ENCODE measurements at places on chromosomes 12 and 14.

DNA sequence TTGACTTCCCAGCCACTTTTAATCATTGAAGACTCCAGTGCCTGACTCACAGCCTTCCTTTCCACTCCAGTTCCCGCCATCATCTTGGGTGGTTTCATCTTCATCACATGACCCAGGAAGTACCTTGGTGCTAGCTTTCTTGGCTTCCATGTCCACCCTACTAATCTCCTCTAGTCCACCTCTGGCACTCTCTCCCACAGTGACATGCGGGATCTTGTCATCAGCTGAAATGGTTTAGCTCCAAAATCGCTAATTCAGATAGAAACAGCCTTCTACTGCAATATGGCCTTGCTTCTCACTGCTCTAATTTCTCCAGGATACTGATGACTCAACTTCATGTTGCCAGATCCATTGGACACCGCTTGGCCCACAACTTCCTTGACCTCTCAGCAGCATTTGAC, 24.5 kb downstream of the WDR20 start:
- no peak for DNase-seq

GRCh38 chr12:122449317-122449716, 26.8 kb upstream of the CLIP1 start:
- peak; percentile 93 for DNase-seq

DNA sequence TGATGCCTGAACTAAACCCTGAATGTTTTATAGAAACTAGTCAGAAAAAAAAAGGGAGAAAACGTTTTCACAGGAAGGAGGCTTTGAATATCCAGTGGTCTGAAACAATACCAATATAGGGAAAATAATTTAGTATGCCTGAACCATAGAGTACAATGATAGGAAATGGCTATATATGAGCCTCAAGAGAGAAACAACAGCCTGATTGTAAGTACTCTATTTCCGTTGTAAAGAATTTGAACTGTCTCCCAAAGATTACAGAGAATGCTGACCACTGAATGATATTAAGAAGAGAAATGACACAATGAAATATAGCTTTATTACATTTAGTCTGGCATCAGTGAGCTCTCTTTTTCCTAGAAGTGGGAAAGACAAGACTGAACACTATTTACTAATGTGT, 5.5 kb upstream of the GABARAPL1 start:
- DNase-seq = no peak

DNA sequence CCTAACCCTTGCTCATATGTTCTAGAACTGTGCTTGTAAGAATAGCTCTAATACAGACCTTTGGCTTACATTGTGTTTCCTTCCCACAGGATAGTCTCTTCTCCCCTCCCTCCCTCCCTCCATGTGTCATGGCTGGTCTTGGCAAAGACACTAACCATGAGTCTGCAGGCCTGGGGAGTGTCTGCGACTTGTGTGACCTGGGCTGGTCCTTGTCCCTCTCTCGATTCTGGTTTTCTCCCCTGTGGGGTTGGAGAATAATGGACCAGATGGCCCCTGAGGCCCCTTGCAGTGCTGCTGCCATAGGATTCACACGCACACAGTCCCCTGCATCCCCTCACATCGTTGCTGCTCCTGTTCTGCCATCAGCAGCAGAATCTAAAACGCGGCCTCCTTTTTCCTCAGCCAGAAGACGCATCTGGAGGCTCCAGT, 30.3 kb downstream of the DEGS2 start:
- peak; percentile 6 for DNase-seq

GRCh38 chr12:42756841-42757623, 167.5 kb upstream of the PRICKLE1 start:
- peak; percentile 98 for DNase-seq

GRCh38 chr12:104716172-104716571, 241.9 kb downstream of the SLC41A2 start:
- no peak for DNase-seq

All from fibroblast of skin of abdomen (primary cell).